ENCODE measurements at places on chromosomes 7 and 10. TPM values are rescaled to one million over a fixed set of nuclear protein-coding genes. Genes with fewer than 3 reads are reported as not detected.

Gene MSMB
- total RNA-seq = not detected

Gene GPR146
- total RNA-seq = 0.17 TPM

Gene CTAGE15
- not detected for total RNA-seq

Gene ABCF2
- 77.0 TPM for total RNA-seq

Gene HYCC1
- 72.5 TPM for total RNA-seq

Gene SPACDR
- not detected for total RNA-seq

Gene KIF5B
- 168 TPM for total RNA-seq

Gene IGFBP3
- 8.0 TPM for total RNA-seq

Gene LEP
- not detected for total RNA-seq

Gene TMEM229A
- total RNA-seq = not detected

Gene AGMO
- total RNA-seq = not detected

Gene HOXA4
- not detected for total RNA-seq

Gene PRSS37
- not detected for total RNA-seq

Gene TACR2
- total RNA-seq = not detected

Gene IDE
- 27.8 TPM for total RNA-seq

Gene RASA4B
- 0.67 TPM for total RNA-seq

Gene OPN1SW
- not detected for total RNA-seq

Gene CDK14
- total RNA-seq = 43.3 TPM

Gene CYP26C1
- not detected for total RNA-seq

Gene LRMDA
- 0.67 TPM for total RNA-seq

Gene SLC35G1
- 3.0 TPM for total RNA-seq

Gene TRIM50
- under 0.01 TPM for total RNA-seq

Gene CTTNBP2
- 8.0 TPM for total RNA-seq

Gene ADCYAP1R1
- total RNA-seq = not detected

Gene TFR2
- 0.17 TPM for total RNA-seq

Gene HABP2
- not detected for total RNA-seq

Gene TRIL
- total RNA-seq = not detected

Gene COMMD3
- 48.5 TPM for total RNA-seq

Gene ITGB8
- 221 TPM for total RNA-seq

Gene DIP2C
- total RNA-seq = 7.3 TPM

Gene GCK
- not detected for total RNA-seq

Gene KAZALD1
- 1.4 TPM for total RNA-seq

Gene ITGA8
- total RNA-seq = 0.17 TPM

Gene VTI1A
- total RNA-seq = 39.3 TPM

Gene CYCS
- total RNA-seq = 210 TPM

Gene COL1A2
- total RNA-seq = 13.7 TPM

Gene MMRN2
- total RNA-seq = 11.5 TPM

Gene CYP2C8
- total RNA-seq = not detected

Gene VENTX
- total RNA-seq = not detected

Gene PHKG1
- 0.96 TPM for total RNA-seq

Gene MICALL2
- 30.5 TPM for total RNA-seq

Gene CCDC3
- total RNA-seq = 3.2 TPM

Gene PPP1R17
- not detected for total RNA-seq

Gene FXYD4
- total RNA-seq = not detected

Gene PILRA
- 0.85 TPM for total RNA-seq

Gene PNLIPRP2
- not detected for total RNA-seq

Gene SPDYE11
- total RNA-seq = 0.17 TPM

Gene BMPER
- total RNA-seq = 0.17 TPM

Gene GPER1
- total RNA-seq = 0.33 TPM

Gene TSPAN12
- total RNA-seq = 0.29 TPM

Gene CLDN4
- total RNA-seq = 11.7 TPM

Gene CFAP43
- not detected for total RNA-seq

All from mammary epithelial cell (primary cell).